Fibroblast of skin of left quadriceps (primary cell): ENCODE measurements at places on chromosomes 7 and 10.
A peak's percentile ranks its signal among the peaks of the same experiment; 100 is the strongest.

GRCh38 chr10:70678757-70679489 lies 6.6 kb downstream of the ADAMTS14 start:
- DNase-seq = no peak

GRCh38 chr7:16045296-16045695 lies 358.8 kb upstream of the MEOX2 start:
- DNase-seq = no peak

GRCh38 chr7:280461-280860 lies 9.5 kb upstream of the FOXL3 start:
- DNase-seq = no peak

DNA sequence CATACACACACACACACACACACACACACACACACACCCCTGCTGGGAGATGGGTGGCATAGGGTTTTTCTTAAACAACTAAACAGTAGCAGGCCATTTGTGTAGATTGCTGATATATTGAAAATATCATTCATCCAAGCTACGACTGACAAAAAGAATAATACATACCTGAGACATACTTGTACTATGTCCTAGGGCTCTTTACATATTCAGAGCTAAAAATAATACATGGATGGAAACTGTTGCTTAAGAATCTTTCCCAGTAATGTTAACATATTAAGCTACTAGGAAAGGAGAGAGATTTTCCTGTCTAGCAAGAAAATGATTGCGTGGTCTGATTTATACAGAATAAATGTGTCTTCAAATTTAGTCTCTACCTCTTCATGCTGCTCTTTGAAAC lies 40.2 kb upstream of the TUBB8 start:
- no peak for DNase-seq

GRCh38 chr10:130242513-130242912 lies 106.3 kb downstream of the GLRX3 start:
- no peak for DNase-seq

DNA sequence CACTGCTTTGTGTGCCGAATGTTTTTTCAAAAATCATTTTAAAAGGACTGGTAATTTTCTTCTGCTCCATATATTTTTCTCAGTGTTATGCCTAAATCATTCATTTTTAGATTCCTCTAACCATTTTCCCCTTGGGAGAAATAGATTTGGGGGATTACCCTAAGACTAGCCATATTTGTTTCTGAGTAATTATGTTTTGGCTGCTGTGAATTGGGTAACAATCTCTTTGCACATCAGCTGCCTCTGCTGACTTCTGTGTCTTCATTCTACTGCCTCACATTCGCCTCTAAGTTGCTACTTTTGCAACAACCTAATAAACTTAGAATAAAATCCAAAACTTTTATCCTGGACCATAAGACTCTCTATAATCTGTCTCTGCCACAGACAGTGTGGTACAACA lies 18.5 kb upstream of the MRC1 start:
- peak; percentile 11 for DNase-seq

DNA sequence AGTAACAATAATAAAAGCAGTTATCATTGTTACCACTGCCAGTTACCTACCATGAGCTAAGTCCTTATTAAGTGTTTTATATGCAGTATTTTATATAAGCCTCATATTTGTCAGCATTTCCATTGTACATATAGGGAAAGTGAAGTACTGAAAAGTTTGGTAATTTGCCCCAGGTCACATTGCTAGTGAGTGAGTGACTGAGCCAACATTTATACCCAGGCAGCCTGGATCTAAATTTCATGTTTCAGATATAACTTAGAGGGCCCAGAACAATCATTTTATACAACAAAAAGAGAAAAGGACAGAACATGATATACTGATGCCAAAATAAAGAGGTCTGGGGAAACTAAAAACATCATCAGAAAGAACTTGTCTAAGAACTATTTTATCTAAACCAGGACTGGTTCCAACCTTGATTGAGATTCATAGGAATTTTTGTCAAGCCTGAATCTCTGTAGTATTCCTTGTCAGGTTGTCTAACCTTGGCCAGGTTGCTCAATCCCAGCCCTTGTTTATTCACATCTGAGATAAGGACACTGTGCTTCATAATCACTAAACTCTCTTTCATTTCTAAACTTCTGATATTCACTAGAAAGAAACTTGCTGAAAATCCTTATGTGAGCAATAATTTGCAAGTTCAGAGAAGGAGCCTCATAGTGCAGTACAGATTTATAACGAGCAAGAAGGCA lies 308.2 kb downstream of the IPMK start:
- no peak for DNase-seq

DNA sequence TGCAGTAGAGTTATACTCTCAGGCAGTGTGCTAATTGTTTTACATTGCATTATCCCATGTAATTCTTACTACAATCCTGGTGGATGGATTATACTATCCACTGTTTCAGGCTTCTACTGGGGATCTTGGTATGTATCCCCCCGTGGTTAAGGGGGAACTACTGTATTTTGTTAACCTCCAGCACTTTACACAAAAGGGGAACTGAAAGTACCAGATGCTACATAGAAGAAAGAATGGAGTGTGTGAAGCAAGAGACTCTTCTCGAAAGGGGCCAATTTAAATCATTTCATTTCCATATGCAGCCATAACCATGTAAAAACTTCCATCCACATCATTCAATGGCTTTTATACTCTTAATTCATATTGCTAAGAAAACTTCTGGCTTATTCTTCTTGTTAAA lies 69.4 kb downstream of the C1GALT1 start:
- DNase-seq = no peak

GRCh38 chr7:129947049-129947448 lies 5.7 kb downstream of the UBE2H start:
- no peak for DNase-seq

GRCh38 chr7:7761974-7762779 lies 43.8 kb upstream of the RPA3 start:
- DNase-seq = peak; percentile 64

DNA sequence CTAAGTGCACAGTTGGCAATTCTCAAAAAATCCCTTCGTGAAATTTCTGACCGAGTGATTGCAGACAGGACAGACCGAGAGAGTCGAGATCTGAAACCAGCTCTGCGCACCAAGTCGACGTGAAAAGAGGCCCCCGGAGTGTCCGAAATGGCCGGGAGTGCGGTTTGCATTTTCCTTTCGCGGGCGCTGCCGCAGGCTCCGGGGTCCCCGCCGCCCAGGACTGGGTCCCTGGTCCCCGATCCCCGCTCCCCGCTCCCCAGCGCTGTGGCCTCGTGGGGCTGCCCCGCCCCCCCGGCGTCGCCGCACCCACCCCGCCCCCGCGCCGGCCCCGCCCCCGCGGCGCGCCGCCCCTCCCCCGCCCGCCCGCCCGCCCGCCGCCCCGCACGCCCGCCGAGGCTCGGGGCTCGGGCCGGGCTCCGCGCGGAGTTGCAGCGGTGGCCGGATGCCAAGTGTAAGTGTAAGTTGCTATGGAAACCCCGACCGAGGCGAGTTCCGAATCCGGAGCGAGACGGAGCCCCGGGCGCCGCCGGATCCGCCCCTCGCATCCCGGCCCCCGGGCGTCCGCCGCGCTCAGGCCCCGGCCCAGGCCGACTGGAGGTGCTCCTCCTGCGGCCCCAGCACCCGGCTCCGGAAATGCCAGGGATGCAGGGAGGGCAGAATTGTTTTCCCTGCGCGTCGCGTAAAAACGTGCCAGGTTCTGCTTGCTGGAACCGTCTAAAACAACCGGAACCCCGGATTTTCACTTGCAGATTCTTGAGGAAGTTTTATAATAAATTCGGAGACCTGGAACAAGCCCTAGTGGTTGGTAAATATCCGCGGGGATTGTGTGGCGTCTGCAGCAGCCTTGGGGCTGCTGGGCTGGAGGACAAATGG lies 4.6 kb downstream of the BMI1 start:
- no peak for DNase-seq

DNA sequence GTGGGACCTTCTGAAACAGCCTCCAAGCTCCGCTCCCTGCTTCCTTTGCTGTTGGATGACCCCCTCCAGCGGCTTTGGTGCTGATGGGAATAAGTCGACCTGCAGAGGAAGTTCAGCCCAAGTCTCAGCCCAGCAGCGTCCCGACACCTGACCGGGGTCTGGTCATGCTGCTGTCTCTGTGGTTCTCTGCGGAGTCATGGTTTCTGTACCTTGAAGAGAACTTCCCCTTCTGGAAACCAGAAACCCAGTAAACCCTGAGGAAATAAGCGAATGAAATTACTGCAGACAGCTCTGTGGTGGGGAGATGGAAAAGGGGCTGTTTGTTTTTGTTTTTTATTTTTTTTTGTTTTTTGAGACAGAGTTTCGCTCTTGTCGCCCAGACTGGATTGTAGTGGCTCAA lies 18.3 kb upstream of the ZNF12 start:
- DNase-seq = no peak

DNA sequence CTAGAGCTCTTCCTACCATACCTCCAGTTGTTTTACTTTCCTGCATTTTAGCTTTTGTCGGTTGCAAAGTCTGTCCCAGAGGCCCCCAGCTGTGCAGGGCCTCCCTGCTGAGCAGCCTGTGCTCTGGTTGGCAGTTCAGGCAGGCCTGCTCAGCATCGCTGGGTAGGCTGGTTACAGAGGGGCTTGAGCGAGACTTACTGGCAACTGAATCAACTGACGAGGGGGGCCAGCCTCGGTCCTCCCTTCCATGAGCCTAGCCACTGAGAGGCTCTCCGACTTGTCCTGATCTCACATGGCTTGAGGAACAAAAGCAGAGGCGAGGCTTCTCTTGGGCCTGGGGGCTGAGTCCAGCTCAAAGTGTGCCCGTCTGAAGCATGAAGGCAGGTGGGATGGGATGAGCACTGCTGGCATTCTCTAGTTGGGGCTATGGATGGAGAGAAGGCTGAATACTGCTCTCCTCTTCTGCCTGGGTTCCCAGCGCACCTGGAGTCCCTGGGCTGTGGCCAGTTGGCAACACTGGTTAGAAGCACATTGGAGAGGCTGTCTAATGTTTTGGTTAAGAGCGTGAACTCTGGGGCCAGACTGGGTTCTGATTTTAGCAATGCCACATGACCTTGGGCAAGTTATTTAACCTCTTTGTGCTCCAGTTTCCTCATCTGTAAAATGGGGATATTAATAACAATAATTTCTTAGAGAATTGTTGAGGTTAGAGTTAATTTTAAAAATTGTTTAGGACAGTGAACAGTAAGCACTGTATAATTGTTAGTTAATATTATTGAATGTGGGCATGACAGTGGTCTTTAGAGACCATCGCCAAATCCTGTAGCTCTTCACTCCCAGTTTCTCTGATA lies 6.9 kb upstream of the SFRP5 start:
- no peak for DNase-seq

- DNase-seq = no peak
These were observed 63.3 kb downstream of the EVX1 start for GRCh38 chr7:27305854-27306253.

DNA sequence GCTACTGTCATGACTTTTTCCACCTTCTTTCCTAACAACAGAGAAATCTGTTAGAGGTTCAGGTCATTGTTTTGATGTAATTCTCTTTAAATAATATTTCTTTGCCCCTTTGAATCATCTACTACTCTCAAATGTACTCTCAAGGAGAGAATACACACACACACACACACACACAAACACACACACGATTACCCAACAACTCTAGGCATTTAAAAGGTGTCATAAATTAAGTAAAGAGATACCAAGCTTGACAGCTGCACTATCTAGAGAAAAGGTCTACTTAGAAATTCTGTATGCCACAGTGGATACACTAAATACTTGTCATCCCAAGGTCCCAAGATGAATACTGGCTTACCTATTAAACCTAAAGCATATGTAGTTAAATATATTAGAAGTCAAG lies 4.8 kb downstream of the PANK1 start:
- DNase-seq = no peak

GRCh38 chr10:73756183-73756582 lies 12.0 kb downstream of the SEC24C start:
- no peak for DNase-seq

GRCh38 chr10:3986493-3987142 lies 201.6 kb upstream of the KLF6 start:
- DNase-seq = no peak

DNA sequence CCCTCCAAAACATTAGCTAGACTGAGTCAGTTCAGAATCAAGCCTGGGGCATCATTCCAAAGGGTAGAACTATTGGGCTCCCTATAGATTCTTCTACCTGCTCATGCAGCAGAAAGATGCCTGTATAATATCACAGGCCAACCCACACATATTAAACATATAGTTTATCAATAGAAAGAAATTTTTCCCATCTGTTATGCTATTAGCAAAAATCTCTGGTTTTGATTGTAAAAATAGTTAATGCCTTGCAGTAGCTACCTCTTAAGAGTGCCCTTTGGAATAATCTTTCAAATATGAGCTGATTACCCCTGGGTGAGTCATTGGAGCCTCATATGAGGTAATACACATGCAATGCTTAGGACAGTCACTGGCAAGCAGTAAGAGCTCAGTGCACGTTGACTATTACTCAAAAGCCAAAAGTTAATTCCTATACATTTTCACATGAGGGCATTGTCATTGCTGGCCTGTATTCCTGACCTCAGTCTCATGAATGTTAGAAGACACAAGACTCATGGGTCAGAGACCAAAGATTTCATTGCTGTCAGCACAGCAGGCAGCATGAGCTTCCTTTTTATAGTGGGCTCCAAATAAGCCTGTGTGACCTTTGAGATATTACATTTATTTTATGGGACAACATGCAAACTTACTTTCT lies 180.0 kb downstream of the FGFR2 start:
- no peak for DNase-seq

- no peak for DNase-seq
These were observed 29.3 kb upstream of the CSGALNACT2 start for GRCh38 chr10:43108951-43109350.

- peak; percentile 49 for DNase-seq
These were observed 102.6 kb downstream of the PLXDC2 start for GRCh38 chr10:19918794-19919193.

DNA sequence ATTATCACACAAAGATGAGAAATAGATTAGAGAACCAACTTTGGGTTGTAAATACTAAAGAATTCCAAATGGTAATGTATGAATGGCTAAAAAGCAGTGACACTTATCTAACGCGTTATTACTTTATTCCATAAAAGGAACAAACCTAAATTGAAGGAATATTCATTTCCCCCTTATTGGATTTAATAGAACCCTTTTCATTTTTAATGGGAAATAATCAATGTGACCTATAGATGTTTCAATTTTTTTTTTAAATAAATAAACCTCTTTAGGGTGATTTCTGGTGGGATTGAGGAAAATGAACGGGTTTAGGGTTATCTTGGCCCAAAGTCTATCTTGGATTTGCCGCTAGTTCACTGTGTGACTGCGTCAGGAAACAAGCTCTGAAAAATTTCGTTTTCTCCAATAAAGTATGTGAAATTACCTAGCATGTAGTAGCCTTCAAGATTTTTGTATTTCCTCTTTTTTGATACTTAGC lies 1.9 kb upstream of the ACBD5 start:
- no peak for DNase-seq

DNA sequence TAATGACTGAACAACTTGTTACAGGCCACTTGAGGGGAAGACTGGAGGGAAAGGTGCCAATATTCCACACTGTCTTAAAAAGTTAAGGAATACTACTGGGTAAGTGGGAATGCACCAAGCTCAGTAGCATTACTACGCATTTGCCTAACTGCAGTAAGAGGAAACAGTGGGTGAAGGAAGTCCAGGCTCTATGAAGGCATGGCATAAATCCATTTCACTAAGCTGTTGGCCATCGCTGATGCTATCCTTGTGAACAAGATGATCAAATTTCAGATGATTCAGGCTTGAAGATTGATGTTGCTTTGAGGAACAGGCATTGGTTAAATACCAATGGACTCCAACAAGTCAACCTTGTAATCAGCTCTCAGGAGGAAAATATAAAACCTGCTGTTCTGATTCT lies 44.2 kb upstream of the TES start:
- no peak for DNase-seq

- no peak for DNase-seq
These were observed 79.3 kb upstream of the OIT3 start for GRCh38 chr10:72814099-72814790.
